ENCODE measurements at places on chromosomes 3 and 15. TPM values are rescaled to one million over a fixed set of nuclear protein-coding genes. Genes with fewer than 3 reads are reported as not detected.

The KBTBD12 gene
- total RNA-seq = not detected

The NPAP1 gene
- 0.06 TPM for total RNA-seq

The NANOGP8 gene
- total RNA-seq = 1.5 TPM

The NEK10 gene
- total RNA-seq = 0.54 TPM

The AGTR1 gene
- not detected for total RNA-seq

DNA sequence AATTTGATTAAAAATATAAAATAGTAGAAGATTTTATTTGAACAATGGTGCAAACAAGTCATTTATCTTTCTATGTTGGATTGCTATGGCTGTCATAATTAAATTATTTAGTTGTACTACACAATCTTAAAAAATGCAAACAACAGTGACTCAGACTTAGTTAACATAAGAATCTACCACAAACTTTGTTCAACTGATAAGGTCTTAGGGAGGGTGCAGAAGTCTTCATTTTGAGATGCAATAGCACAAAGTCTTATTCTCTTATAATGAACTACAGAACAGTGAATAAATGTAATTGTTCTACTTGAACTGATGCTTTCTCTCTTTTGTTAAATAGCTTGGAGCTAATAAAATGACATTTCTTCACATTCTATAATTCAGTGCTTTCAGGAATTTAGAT, 482.8 kb upstream of the NAALADL2 start:
- no peak for DNase-seq

DNA sequence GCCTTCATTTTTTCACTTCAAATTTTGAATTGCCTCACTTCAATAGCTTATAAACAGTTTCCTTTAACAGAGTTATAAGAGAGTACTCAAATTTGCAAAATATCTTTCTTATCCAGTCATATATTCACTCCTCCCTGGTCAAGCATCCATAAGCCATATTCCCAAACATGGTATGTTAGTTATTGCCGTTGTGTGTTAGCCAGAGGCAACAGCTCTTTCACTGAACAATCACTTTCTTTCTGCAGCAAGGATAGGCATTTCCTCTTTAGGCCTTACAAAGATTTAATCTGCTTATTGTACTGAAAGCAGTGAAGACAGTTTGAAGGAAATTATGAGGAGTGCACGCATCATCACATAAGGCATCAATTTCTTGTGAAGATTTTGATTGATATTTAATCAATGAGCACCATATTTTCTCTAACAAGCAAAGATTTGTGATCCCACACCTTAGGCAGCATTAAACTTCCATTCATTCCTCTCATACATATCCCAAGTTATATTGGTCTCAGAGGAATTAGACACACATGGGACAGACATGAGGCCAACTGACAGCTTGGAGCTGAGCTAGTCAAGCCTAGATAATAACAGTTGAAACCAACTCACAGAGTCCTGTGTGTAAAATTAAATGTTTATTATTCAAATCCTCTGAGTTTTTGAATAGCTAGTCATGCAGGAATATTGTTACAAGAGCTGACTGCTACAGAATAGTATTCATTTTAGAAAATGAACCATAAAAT, 80.0 kb upstream of the EPHA6 start:
- no peak for DNase-seq

DNA sequence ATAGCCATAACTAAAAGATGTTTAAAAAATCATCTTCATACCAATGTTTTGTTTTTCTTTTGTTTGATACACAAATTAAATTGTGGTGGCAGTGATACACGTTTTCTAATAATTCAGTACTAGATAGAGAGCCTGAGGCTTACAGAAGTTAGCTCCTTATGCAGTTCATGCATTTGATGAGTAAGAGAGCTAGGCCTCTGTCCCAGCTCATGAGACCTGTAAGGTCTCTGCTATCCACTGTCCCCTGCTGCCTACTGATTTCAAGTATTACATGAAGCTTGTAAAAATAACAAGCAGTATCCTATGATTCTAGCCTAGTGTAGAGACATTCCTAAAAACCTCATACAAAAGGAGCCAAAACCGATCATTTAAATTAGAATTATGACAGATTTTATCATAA, 144.5 kb downstream of the MBNL1 start:
- DNase-seq = no peak

DNA sequence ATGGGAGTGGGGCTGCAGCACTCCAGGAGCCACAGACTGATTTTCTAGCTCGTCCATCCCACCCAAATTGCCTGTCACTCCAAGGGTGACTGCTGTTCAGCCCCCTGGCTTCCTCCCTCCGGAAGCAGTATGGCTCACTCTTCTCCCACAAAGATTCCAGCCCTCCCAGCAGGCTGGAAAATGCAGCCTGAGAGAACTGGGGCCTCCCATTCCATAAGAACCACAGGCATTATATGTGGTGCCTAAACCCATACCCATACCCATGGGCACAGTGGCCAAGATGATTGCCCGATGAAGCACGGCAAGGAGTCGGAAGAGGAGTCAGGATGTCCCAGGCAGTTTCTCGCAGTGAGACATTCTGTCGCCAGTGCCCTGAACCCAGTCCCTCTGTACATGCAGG, 6.0 kb upstream of the VILL start:
- DNase-seq = no peak

- DNase-seq = no peak
Measured at GRCh38 chr15:47669221-47669620, 48.1 kb upstream of the SEMA6D start.
